ENCODE measurements at places on chromosomes 2 and 18.

- DNase-seq, result no peak
Observed at GRCh38 chr18:48565105-48565504, 26.3 kb downstream of the CTIF start.

DNA sequence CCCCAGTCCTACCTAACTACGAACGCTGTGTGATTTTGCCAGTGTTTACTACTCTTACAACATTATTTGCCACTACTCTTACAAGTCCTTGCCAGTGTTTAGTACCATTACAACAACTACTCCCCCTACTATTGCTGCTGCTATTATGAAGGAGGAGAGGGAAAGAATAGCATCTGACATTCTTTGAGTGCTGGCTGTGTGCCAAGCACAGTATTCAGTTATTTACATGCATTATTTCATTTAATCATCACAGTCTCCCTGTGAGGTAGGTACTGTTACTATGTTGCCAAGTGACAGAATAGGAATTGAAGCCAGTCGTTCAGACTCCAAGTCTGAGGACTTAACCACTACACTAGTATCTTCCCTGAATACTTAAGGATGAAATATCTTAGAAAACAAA is 185.9 kb upstream of the FOSL2 start:
- DNase-seq, result no peak

GRCh38 chr2:112579241-112579640 is 5.2 kb upstream of the CHCHD5 start:
- peak; percentile 35 for DNase-seq

DNA sequence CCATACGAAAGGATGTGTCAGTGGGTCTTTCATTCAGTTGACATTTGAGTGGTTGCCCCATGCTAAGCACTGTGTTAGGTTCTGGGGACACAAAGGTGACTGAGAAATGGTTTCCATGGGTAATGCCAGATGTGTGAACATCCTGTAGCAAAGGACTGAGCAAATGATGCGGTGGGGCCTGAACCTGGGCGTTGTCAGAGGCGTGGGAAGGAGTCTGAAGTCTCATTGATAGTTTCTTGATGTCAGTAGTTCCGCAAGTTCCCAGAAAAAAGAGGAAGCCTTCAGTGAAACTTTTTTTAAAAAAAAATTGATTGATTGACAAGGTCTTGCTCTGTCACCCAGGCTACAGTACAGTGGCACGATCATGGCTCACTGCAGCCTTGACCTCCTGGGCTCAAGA is 56.9 kb downstream of the LIMS1 start:
- DNase-seq, result peak; percentile 62

GRCh38 chr18:12844391-12844790 is 39.6 kb downstream of the PTPN2 start:
- DNase-seq, result no peak

GRCh38 chr18:11521853-11522252 is 87.5 kb upstream of the SLC35G4 start:
- no peak for DNase-seq

DNA sequence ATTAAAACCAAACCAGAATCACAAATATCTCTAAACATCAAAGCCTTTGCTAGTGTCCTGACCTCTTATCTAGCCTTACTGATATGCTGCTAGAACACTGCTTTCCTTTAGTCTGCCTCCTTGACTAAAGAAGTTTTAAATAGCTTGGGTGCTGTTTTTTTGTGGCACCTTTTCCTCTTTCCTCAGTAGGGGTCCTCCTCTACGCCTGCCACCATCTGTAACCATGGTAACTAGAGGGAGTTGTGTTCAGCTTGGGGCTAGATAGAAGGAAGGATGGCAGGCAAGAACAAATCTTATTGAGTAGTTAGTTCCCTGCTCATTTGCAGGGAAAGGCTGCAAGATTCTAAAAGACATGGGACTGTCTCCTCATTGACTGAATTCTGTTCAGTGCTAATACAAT is 86.0 kb downstream of the TAF4B start:
- no peak for DNase-seq
